ENCODE measurements at places on chromosomes 4 and X.
A peak's percentile ranks its signal among the peaks of the same experiment; 100 is the strongest.

DNA sequence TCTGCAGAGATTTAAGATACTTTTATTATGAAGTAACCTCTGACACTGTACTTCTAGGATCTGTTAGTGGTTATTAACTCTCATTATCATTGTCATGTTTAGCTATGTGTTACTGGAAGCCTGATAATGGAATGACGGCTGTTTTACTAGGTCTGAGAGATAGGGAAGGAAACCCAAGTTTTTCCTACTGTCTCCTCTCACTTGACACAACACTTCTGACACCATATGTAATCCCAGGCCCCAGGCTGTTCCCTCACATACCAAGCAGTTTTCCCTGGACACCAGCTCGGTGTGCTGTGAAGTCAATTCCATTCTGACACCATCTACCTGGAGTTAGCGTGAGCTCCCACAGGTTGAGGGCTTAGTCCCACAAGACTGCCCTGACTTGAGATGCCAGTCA is 85.6 kb downstream of the ZNF674 start:
- DNase-seq: no peak

GRCh38 chr4:3311095-3311372 is 18.2 kb downstream of the RGS12 start:
- no peak for DNase-seq

- no peak for DNase-seq
Observed at GRCh38 chrX:124257924-124258702, 74.3 kb upstream of the TEX13D start.

- DNase-seq: no peak
Observed at GRCh38 chr4:602559-602942, 22.8 kb upstream of the PDE6B start.

- no peak for DNase-seq
Observed at GRCh38 chr4:189187531-189188052, 753.1 kb upstream of the FRG1 start.

DNA sequence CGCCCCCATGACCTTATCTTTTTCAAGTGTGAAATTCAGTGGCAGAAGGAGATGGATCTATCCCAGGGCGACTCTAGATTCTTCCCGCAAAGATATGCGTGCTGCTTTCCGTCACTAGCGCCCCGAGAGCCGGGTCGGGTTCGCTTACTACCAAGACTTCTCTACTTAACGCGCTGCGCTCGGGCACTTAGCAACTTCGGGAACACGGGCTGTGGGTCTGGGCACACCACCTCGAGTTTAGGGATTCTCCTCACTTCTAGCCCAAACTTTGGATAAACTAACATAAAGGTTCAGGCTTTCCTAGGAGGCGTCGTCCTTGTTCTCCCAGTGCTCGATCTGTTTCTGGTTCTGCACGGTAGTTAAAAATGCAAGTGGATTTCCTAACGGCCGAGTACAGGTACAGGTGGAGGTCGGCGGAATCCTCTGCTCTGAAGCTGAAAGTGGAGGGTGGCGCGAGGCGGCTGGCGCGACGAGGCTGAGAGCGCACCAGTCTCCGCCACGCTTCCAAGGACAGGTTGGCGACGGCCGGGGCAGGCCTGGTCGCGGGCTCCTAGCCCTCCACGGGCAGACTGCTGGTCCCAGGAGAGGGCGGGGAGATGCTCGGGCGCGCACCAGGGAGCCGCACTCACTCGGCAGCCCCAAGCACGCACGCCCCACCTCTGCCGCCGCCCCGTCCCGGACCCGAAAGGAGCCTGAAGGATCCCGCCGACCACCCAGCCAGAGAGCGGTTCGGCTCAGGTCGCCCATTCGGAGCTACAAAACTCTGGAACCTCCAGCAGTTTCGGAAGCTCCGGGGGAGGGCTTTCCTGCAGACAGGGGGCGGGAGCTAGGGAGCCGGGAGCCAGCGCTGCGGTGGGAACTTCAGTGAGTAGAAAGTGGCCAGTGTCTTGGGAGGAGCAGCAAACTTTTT is 100.8 kb upstream of the TENM3 start:
- DNase-seq: no peak

- DNase-seq: no peak
Observed at GRCh38 chrX:1578511-1579173, 12.8 kb upstream of the AKAP17A start.

DNA sequence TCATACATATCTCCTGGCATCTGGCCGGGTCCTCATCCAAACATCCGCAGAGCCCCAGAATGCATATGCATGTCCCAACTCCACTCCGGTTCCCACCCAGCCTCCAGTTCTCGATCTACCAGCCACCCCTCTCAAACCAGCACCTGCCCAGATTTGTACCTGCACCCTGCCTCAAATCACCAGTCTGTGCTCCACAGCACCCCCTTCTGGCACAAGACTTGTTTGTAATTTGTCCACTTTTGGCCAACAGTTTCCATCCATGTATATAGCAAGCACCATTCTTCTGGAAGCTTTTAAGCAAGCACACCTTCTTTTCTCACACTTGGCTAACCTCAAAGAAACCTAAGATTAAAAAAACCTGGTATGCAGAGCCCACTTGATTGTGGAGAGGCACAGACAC is 644.1 kb downstream of the MID1IP1 start:
- no peak for DNase-seq

DNA sequence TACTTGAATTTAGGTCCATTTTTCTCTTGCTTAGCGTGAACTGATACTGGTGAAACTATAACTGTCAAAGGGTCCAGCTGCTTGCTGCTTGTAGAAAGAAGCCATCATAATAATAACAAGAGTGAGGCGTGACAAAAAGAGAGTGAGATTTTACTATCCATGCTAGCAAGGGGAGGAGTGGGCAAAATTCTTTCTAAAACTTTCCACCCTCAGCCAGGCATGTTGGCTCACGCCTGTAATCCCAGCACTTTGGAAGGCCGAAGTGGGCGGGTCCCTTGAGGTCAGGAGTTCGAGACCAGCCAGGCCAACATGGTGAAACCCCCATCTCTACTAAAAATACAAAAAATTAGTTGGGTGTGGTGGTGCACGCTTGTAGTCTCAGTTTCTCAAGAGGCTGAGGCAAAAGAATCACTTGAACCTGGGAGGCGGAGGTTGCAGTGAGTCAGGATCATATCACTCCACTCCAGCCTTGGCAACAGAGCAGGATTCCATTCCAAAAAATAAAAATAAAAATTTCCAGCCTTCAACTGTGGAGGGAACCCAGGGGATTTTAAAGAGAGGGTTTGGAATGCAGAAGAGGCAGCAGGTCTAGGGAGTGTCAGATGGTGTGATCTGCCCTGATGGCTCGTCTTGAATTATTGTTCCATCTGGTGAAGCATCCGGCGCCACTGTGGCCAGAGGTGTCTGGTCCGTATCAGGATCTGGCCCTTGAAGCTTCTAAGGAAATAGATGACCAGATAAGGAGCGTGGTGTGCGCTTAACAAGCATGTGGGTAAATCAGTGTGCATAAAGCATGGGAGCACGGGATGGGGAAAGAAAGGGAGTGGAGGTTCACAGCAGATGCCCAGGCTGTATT is 51.8 kb downstream of the LRP2BP start:
- no peak for DNase-seq

- DNase-seq: no peak
Observed at GRCh38 chr4:12576409-12576808, 907.7 kb downstream of the RAB28 start.

DNA sequence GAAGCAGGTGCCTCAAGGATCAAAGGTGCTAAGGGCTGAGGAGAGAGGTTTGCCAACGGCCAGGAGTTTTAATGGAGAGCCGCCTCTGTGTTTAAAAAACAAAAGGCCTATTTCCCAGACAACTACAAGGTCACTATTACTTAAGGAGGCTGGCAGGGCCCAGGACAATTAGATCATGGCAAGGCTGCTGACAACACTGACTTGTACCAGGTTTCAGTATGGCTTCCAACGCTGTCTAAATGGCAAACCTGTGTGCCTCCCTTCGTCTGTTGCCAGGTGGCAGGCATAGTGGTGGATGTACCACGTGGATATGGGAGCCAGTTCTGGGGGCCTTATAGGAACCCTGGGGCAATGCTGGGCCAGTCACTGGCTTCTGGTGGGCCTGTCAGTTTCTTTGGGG is 41.0 kb downstream of the NSG1 start:
- DNase-seq: no peak

DNA sequence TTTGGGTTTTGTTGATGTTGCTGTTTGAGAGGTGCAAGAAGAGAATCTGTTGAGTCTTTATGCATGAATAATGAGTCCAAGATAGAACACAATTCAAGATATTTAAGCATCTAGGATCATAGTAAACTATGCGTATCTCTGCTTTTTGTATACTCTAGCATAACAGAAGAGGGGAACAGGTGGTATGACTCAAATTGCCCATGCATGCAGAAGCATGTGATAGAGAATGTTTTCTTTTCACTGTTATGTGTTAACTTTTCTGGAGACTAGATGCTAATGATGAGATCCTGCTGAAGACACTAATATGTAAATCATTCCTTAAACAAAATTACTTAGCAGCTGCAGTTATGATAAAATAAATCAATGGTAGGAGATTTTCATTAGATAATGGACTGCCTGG is 165.3 kb upstream of the FTHL17 start:
- DNase-seq: no peak

- no peak for DNase-seq
Observed at GRCh38 chr4:108001540-108002135, 11.9 kb downstream of the HADH start.

GRCh38 chrX:79161655-79162054 is 17.2 kb downstream of the GPR174 start:
- DNase-seq: no peak

GRCh38 chr4:38641811-38642210 is 22.2 kb upstream of the KLF3 start:
- no peak for DNase-seq

DNA sequence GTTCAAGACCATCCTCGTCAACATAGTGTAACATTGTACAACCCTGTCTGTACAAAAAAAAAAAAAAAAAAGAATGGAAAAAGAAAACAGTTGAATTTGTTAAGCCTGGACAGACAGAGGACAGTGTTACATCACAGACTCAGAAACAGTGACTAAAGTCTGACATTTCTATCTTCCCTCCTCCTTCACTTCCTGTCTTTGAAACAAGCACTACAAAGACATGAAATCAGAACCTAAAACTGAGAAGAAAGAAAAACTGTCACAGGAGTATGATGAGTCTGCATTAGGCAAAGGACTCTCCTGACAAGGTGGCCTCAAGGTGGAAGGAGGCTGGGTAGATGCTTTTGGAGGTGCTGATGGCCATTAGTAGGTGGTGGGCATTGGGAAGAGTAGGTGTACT is 126.7 kb downstream of the RBM47 start:
- DNase-seq: no peak

- no peak for DNase-seq
Observed at GRCh38 chr4:23890369-23891063, 669 bp upstream of the PPARGC1A start.

DNA sequence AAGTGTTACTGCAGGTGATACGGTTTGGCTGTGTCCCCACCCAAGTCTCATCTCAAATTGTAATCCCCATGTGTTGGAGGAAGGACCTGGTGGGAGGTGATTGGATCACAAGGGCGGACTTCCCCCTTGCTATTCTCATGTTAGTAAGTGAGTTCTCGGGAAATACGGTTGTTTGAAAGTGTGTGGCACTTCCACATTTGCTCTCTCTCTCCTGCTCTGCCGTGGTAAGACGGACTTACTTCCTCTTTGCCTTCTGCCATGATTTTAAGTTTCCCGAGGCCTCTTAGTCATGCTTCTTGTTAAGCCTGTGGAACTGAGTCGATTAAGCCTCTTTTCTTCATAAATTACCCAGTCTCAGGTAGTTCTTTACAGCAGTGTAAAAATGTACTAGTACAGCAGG is 65.2 kb upstream of the SLC7A11 start:
- DNase-seq: peak; percentile 56

- DNase-seq: no peak
Observed at GRCh38 chr4:3396600-3396999, 45.2 kb upstream of the HGFAC start.

DNA sequence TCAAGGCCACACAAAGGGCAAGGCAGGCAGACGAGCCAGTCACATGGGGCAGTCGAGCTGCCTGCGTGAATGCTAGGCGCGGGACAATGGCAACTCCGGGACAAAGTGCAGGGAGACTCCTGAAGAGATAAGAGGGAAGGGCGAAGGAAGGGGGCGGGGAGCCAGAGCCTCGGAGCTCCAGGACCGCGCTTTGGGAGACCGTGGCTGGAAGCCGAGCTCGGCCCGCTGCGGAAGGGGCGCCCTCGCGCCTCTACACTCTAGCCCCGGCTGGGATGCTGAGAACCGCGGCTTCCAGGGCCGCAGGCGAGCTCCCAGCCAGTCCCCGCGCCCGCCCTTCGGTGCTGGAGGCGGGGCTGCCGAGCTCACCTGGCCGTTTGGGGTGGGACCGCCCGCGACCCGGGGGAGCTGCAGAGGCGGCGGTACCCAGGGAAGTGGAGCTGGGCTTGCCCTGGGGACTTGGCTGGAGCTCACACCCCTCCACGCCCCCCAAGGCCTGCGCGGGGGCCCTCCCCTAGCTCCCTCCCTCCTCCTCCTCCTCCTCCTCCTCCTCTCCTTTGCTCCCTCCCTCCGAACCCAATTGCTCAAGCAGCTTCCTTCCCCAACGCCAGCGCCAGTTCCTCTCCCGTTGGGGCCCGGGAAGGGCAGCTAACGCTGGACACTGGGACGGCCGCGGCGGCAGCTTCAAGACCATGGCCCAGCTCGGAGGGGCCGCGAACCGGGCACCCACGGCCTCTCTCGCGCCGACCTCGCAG is at the start of gene SOWAHD:
Gene SOWAHD, plus strand, starts transcription at position 610 of the 752 bp plus-strand sequence. Its CDS starts 80 bp downstream, at position 690.
- DNase-seq: peak; percentile 41

DNA sequence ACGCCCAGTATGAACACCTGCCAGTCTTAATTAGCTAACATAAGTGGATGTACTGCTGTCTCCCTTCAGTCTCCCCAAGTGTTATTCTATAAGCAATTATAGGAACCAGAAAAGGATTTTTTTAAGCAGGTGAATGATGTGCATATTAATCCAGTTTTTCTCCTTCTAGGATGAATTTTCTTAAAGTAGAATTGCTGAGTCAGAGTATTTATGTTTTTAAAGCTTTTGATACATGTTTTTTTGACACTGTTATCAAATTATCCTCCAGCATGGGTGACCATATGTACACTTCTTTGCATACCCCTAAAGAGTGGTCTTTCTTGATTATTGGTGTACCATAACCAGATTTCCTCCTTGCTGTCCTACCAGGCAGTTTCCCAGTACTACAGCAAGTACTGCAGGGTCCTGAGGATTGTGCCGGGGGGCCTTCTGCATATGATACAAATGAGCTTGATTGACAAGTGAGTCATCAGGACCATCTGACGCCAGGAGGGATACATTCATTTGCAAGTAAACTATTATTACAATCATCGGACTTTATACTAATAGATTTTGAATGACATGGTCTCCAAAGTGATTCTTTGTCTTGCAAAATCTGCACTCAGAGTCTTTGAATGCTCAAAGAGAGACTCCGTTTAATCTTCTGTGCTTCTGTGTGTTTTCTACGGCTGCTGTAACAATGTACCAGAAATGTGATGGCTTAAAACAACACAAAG is 10.7 kb upstream of the PCYT1B start:
- no peak for DNase-seq

- no peak for DNase-seq
Observed at GRCh38 chr4:182126096-182126495, 117.1 kb upstream of the TENM3 start.

GRCh38 chr4:15374656-15375055 is 53.2 kb upstream of the C1QTNF7 start:
- DNase-seq: no peak

- DNase-seq: no peak
Observed at GRCh38 chrX:134908356-134908755, 82.4 kb upstream of the SMIM10 start.

- DNase-seq: no peak
Observed at GRCh38 chrX:13748486-13748885, 13.9 kb downstream of the OFD1 start.

Data from GF-D8 (cell line).